ENCODE measurements at places on chromosomes 4 and X.

DNA sequence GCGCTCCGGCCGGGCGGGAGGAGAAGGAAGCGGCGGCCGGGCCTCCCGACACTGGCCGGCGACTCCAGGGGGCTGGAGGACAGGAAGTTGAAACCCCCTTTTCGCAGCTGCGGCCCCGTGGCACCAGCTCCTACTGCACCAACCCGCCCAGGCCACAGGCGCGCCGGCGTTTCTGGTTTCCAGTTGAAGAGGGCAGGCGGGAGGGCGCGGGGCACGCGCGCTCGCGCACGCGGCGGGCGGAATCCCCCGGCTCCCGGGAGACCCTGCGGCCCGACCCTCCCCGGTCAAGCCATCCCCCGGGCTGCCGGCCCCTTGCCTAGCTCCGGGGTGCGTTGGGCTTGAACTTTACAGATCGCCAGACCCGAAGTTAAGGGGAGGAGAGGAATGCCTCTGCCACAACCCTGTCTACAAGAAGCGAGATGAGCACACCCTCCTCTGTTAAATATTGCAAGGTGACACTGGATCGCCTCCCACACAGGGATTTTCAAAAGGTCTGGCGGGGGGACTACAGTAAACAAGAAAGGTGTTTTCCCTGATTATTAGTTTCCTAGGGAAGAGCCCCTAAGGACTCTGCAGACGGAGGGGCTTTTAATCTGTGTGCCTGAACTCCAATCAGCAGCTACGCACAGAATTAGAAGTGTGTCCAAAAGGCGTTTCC, 1.4 kb downstream of the ELOVL6 start:
- peak; percentile 19 for DNase-seq

GRCh38 chr4:146340798-146341197, 126.5 kb downstream of the REELD1 start:
- no peak for DNase-seq

- DNase-seq, result no peak
These were observed 180.7 kb upstream of the IL15 start for GRCh38 chr4:141455651-141456050.

GRCh38 chrX:125308653-125309052, 11.0 kb upstream of the TEX13C start:
- no peak for DNase-seq

- DNase-seq, result no peak
These were observed 13.7 kb downstream of the PPP2R3B start for GRCh38 chrX:372856-373640.

Measured in HTR-8/SVneo (cell line).